ENCODE measurements at places on chromosomes 5 and 9.

- peak; percentile 20 for DNase-seq
Observed at GRCh38 chr9:89207026-89207425, 28.4 kb upstream of the SHC3 start.

DNA sequence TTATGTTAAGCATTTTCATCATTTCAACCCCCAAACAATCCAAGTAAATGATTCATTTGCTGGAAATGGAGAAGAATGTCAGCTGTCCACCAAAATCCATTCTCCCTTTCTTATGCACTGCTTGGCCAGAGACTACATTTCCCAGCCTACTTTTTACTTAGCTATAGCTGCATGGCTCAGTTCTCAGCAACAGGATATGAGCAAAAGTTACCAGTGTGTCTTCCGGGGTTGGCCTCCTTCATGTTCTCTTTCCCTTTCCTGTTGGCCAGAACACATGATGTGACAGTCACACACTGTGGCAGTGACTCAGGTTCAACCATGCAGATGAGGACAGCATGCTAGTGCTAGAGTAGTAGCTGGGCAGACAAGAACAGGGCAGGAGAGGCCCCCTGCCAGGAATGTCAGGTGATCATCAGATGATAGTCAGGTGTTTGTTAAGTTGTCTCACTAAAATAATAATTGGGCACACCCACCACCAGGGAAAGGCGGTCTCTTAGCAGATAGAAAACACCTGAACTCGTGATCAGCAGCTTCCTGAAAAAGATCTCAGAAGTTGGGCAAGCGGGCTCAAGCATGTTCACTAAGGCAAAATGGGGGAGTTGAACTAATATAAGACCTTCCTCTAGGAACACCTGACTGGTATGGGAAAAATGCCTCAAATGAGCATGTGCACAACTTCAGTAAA lies 12.2 kb downstream of the GPR150 start:
- peak; percentile 70 for DNase-seq

DNA sequence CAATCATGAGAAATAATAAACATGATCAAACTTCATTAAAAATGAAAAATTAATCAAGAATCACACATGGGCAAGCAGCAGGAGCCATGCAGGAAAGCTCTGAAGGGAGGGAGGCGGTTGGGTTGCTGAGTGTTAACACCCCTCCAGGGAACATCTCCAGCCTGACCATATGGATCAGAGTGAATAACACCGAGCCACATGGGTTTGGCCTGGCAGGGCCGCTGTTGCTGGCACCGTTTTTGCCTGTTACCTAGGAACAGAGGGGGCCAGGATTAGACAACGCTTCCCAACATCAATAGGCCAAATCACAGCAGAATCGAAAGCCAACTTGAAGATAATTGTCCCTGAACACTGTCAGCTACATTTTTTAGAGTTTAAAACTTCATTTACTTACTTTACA lies 160.2 kb downstream of the DENND1A start:
- no peak for DNase-seq

DNA sequence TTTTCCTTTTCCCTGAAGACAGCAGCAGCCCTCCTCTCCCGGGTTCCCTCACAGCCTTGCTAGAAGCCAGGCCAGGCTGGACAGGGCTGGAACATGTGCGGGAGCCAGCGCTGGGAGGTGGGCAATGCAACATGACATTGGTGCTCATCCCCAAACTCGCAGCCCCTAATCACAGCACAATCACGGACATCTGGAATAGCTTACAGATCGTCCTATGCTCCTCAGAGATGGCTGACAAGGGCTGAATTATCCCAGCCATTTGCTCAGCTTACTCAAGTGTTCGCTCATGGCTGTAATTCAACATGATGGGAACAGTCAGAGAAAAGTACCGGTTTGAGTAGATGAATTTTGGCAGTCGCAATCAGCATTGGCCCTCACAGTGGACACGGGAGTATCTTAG lies 49.8 kb downstream of the FSTL4 start:
- no peak for DNase-seq

GRCh38 chr9:76166526-76166925 lies 227.7 kb downstream of the RFK start:
- no peak for DNase-seq

DNA sequence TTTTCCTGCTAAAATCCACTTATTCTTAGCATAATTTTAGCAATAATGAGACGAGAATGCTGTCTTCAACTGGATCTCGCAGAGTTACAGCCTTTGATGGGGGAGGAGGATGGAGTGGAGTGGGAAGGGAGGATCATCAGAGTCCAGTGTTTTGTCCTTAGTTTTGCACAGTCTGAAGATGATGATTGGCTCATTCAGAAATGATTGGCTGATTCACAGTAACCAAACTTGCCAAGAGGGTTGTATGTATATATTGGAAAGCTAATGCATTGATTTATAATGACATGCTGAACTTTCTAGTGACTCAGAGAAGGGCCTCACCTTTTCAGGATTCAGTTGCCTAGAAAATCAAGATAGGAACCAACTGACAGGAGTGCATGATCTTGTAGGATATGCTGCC lies 448.0 kb downstream of the CCDC171 start:
- no peak for DNase-seq

DNA sequence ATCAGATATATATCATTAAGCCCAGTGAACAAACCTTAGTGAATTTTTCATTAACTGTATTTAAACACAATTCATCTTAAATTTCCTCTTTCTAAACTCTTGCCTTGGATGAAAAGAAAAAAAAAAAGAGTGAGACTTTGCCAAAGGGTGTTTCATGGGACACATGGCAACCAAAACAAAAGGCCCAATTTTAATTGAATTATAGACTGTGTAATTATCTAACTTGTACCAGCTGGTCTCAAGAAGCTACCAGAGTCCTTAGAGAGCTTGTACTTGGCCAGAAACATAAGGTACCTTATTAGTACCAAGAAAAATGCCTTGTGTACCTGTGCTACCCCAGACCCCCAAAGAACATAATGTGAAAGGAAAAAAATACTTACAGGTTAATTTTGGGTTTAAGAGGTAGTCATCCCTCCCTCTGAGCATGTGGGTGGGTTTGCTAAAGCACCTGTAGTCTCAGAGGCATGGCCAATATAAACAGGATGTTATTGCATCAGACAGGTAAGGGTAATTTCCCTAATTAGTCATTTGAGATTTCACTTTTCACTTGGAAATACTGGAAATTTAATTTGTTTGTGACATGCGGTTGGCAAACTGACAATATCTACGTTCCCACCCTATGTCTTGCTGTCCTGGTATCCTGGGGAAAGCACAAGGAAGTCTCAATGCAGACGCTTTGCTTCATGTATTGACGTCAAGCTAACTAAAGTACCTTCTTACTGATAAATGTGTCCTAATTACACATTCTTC lies 90.1 kb downstream of the SNCAIP start:
- peak; percentile 76 for DNase-seq

GRCh38 chr9:1014225-1014624 lies 35.9 kb upstream of the DMRT2 start:
- no peak for DNase-seq

DNA sequence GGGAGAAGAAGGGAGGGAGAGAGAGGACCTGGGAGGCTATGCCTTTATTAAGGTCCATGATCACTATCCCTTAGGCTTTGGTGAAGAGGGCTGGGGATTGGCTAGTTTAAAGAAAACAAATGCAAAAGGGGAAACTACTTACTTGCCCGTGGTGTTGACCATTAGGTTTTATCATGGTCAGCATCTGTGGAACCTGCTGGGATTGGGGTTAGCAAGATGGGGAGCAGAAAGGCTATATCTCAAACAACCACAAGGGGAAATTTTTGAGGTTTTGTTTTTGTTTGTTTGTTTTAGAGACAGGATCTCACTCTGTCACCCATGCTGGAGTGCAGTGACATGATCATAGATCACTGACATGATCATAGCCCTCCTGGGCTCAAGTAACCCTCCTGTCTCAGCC lies 9.0 kb upstream of the RAD23B start:
- DNase-seq = no peak

- no peak for DNase-seq
Observed at GRCh38 chr5:140673187-140673976, at the start of gene DND1. TSS of gene DND1 (minus strand) at chr5:140673576. CDS start at chr5:140673542, 34 bp downstream.

DNA sequence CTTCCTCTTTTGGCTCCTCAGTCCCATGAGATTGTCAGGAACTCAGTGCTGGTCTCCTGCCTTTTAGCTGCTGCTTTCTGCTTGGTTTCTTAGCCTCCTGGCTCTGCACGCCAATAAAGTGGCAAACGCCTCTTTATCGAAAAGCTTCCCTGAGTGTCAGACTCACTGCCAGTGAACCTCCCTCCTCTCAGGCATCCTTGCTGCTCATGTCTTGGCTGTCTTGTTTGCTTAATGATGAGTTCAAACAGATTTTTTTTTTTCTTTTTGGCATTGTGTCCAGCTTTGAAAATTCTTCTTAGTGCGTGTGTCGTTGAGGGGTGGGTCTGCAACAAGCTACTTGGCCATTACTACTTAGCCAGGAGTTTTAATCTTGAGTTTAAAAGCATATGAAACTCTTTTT lies 14.9 kb downstream of the RASGRF2 start:
- no peak for DNase-seq

GRCh38 chr5:176526462-176526861 lies 10.7 kb downstream of the RNF44 start:
- no peak for DNase-seq

GRCh38 chr5:14588758-14589543 lies 7.4 kb downstream of the OTULINL start:
- no peak for DNase-seq

DNA sequence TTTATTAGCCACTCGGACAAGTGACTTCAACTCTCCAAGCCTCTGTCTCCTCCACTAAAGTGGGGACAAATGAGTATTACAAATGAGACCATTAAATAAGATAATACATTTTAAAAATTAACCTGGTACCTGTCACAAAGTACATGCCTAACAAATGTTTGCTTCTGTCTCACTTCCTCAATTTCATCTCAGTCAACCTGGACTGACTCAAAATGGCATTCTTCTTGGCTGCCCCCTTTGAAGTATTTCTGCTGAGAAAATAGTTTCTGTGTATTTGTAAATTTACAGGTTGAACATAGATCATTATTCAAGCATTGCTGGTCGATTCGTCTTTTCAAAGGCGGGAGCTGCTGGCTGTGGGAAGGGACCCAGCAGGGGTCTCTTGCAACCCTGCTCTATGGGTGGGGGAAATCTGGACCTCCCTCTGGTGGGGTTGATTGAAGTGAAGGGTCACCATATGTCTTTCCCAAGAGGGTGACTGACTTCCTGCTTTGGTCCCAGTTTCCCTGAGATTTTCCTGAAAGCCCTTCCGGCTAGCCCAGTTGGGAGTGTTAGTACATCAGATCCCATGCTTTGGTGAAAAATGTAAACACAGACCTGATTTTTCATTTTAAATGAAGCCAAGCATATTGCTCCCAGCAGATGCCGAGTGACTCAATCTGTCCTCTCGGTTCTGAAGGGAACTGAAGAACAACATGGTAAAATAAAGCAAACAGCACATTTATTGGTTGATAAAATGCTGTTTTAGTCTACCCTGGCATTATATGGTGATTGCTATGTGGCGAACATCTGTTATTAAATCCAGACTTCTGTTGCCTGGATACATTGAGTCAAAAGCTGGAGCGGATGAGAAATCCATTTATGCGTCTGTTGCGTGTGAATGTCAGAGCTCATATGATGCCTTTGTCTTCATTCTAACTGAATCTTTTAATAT lies 73.0 kb downstream of the KCNIP1 start:
- no peak for DNase-seq

DNA sequence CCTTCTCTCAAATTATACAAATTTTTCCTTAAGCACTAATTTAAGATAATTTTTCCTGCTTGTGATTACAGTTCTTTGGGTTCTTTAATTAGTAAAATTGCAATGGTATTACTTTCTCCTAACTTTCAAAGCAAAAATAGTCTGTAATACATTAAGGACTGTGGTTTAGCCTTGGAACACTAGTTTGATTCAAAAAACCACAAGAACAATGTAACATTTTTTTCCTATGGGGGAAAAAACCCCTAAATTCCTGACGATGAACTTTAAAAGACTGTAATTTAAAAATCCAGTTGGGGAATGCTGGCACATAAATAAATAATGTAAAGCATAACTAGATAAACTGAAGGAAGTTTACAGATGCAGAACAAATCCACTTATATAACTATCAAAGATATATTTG lies 65.3 kb downstream of the CDC14B start:
- DNase-seq = no peak

GRCh38 chr5:29894668-29895067 lies 1298.8 kb upstream of the CDH6 start:
- no peak for DNase-seq

DNA sequence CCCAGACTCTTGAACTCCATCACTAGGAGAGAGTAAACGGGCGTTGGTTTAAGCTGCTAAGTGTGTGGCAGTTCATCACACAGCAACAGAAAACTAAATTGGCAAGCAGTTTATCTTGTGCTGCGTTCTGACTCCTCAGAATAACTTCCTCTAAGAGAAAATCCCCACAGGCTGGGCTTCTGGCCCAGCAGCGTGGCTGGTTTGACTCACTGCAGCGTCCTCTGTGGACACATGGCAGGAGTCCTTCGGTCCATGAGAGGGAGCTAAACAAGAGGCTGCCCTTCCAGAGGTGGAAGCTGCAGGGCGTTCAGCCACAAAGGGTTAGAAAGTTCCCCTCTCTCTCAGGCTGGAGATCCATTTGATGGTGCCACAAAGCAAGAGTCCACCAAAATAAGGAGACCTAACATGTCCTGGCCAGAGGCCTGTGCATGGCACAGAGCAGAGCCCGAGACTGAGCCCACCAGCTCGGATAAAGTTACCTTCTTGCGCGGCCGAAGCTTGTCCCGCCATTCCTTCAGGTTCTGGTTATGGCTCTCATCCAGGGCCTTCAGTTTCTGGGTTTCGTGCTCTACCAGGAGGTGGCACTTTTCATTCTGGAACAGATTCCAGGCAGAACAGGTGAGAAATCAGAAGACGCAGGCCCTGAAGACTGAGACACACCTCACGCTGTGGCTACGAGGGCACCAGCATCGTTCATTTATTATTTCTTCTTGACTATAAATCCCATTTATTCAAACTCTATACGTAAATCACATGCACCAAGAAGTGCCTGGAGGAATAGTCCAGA lies 46.2 kb upstream of the FBXW11 start:
- no peak for DNase-seq

GRCh38 chr5:16702964-16703363 lies 86.2 kb upstream of the RETREG1 start:
- DNase-seq = no peak

GRCh38 chr5:1264211-1264610 lies 30.7 kb downstream of the TERT start:
- no peak for DNase-seq

- no peak for DNase-seq
Observed at GRCh38 chr9:36485647-36486328, 85.7 kb upstream of the RNF38 start.

GRCh38 chr9:129757045-129757444 lies 4.2 kb upstream of the PTGES start:
- DNase-seq = no peak

DNA sequence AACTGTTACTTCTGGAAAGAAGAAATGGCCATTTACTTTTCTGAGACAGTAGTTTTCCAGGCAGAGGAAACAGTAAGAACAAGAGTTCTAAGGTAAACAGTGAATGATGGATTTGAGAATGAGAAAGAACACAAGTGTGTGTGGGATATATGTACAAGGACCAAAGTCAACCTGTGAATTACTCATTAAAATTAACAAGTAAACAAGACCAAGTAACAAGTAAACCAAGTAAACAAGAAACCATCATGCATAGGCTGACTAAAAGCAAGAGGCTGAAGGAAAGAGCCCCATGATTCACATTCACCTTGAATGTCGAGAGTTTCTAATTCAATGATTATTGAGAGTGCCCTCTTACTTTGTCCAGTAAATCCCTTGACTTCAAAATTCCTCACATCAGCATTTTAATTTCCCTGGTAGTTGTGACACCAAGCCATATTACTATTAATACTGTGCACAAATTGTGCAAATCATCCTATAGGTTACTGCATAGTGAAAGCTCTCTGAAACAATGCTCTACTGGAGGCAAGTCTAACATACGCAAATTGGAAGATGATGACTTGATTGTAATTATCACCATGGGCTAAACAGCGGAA lies 9.8 kb upstream of the MARCOL start:
- DNase-seq = no peak
